Hippocampal formation (tissue), 2 donors: ENCODE measurements at places on chromosomes 12 and 14.
A peak's percentile ranks its signal among the peaks of the same experiment; 100 is the strongest.

GRCh38 chr12:128856035-128856790 lies 2.9 kb downstream of the GLT1D1 start:
- DNase-seq = no peak

GRCh38 chr12:105413911-105414487 lies 83.5 kb downstream of the C12orf75 start:
- DNase-seq = no peak

DNA sequence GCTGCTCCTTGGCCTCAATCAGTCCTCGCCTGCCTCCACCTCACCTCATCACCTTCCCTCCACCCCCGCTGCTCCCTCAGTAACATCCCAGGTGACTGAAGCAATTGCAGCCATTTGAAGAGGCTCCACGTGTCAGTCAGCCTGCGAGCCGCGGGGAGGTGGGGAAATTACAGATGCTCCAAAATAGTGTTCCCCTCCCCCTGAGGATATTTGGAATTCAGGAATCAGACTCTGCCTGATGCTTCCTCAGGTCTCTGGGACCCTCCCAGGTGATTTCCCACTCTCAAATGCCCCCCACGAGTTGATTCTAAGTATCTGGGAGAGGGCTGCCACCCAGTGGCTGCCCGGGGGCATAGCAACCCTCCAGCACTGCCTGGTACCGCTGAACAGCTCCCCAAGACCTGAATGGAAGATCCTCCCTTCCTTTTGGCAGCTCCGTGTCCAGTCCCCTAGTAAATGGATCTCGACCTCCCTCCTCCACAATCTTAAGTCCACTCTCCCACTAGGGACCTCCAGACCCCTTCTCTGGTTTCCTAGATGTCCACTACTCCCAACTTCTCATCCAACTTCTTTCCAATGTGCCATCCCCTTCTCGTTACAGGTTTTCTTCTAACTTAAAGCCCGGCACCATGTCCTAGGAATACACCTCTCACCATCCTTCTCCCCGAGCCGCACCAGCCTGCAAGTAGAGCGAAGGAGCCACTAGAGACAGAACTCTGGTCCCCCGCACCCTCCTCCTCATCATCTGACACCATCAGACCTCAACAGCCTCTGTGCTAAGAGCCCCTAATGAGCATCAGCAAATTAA lies 1.4 kb upstream of the ASIC1 start:
- DNase-seq = peak; percentile 17

DNA sequence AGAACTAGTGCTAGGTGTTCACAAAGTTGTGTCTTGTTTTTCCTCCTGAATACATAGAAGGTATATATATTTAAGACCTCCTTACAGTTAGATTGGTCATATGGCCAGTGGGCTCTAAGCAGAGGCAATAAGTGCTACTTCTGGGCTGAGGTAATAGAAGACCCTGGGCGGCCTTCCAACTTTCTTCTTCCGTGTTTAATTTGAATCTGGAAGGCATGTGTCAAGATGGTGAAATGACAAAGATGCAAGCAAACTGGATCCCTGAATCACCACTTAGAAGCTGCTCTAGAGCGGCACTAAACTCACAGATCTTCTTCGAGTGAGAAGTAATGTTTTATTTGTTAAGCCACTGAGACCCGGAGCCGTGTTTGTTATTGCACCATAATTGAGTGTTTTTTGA lies 201.0 kb upstream of the GZMB start:
- no peak for DNase-seq

GRCh38 chr14:103869406-103870143 lies 22.2 kb upstream of the PPP1R13B start:
- DNase-seq = no peak
